ENCODE measurements at places on chromosomes 3 and 15.

GRCh38 chr15:59222906-59223550, 16.4 kb downstream of the LDHAL6B start:
- no peak for DNase-seq

DNA sequence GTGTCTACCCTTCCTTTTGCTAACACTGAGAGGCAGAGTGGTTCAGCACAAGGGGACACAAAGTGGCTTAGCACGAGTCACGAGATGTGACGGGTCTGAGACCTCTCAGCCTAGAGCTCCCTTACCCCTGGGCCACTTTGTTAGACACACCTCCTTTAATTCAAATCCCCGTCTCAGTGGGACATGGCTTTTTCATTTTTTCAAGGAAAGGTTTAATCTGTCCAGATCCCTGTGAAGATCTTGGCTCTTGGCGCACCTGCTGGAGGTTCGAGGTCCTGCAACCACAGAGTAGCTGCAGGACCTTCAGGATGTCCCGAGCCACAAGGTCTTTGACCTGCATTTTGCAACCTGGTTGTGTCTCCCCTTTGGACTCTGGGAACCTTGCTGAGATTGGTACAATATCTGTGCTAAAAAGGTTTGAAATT, 52.0 kb downstream of the LPP start:
- DNase-seq = no peak

DNA sequence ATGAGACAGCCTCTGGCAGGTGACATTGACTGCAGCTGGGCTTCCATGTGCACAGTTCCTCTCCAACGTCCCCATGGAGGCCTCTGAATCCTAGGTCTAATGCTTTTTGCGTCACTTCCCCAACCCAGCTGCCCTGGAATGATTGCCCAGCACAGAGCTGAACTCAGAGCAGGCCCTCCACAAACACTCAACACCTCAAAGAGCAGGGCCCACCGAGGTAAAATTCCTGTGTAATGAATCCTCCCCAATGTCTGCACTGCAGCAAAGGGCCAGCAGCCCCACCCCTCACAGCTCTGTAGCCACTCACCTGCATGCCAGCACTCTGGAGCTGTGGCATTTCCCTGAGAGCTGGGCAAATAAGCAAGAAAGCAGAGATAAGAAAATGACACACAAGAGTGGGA, 42.6 kb upstream of the DUSP7 start:
- DNase-seq = no peak

DNA sequence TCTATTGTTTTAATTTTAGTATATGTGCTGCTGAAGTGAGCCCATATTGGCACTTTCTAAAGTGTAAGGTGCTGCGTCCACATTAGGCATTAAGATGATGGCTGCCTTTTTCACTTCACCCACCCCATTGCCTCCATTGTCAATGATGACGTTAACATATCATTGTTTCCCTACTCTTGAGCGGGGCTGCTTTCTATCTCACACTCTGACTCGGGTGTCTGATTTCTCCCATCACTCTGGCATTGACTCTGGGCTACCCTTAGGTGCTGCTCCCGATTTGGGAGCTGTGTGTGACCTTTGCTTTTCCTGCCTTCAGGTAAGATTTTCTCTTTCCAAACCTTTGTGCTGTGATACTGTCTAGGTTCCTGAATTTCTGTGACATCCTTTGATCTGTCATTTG, 28.8 kb downstream of the CGNL1 start:
- DNase-seq = no peak

- DNase-seq = no peak
Observed at GRCh38 chr3:102078854-102079808, 229.8 kb downstream of the NFKBIZ start.

- DNase-seq = no peak
Observed at GRCh38 chr3:169940470-169941181, 26.0 kb upstream of the SEC62 start.

- DNase-seq = no peak
Observed at GRCh38 chr3:122232485-122232884, 49.0 kb downstream of the CASR start.

- DNase-seq = no peak
Observed at GRCh38 chr15:63465104-63465503, 39.3 kb upstream of the USP3 start.

DNA sequence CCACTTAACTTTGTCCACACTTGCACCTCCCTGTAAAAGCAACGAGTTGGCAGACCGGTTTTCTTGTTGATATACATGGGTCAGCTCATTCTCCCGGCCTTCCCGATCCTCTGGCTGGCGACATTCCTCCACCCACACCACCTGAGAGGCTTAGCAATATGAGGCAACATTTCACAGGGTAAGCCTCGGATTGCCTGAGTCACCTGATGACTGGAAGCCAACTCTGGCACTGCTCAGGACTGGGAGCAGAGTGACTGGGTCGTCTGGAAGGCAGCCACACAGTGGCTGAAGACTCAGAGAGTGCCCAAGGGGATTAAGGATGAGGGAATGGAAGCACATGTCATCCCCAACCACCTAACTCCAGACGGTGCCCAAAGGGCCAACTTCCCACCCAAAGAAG, 9.8 kb downstream of the HOMER2 start:
- DNase-seq = no peak

- DNase-seq = no peak
Observed at GRCh38 chr3:187369089-187369447, 883 bp downstream of the RTP4 start.

GRCh38 chr3:185824051-185825005, 514 bp downstream of the IGF2BP2 start:
- DNase-seq = no peak

DNA sequence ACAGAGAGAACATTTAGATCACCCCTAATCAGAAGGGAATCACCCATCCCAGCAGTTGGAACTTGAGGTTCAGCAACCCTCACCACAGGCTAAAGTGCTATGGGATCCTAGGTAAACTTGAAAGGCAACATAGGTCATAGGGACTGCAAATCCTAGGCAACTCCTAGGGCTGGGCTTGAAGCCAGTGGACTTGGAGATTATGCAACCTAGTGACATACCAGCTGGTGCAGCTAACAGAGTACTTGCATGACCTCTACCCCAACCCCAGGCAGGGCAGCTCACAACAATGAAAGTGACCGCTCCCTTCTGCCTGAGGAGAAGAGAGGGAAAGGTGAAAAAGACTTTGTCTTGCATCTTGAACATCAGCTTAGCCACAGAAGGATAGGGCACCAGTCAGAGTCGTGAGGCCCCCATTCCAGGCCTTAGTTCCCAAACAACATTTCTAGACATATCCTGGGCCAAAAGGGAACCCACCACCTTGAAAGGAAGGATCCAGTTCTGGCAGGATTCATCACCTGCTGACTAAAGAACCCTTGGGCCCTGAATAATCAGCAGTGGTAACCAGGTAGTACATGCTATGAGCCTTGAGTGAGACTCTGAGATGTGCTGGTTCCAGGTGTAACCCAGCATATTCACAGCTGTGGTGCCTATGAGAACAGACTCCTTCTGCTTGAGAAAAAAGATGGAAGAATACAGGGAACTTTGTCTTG, 37.6 kb upstream of the FBN1 start:
- no peak for DNase-seq

DNA sequence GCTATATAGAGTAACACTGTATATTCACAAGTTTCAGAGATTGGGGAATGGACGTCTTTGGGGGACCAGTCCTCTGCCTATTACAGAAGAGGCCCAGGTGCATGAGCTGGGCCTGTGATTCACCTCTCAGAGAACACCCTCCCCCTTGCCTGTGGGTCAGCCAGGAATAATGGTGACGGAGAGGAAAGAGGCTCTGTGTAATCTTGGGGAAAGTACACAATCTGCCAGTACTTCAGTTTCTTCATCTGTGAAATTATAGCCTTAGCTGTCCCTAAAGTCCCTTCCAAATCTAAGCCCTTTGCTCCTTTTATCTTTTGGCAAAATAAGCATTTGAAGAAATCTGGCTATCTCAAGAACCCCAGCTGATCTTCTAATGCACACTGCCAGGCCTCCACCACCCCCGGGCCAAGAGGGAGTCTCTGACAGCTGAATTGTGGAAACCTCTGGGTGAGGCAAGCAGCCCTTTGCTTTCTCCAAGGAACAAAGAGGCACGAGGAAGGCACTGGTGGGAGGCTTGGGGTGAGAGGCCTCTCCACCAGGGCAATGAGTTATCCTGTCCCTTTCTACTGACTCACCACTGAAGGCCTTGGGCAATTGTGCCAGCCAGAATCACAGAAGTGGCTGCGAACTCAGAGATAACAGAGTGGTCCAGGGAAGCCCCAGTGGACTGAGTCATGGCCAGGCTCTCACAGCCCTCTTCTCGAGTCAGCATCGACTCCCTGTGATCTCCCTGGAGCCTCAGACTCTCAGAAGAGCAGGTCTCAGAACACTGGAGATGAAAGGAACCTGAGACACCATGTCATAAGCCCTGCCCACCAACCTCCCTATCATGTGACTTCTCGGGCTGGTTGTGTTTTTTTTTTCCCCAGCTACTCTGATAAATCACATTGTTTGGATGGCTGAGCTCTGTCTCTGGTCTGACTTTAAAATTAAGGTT, 31.8 kb downstream of the CCNL1 start:
- no peak for DNase-seq

DNA sequence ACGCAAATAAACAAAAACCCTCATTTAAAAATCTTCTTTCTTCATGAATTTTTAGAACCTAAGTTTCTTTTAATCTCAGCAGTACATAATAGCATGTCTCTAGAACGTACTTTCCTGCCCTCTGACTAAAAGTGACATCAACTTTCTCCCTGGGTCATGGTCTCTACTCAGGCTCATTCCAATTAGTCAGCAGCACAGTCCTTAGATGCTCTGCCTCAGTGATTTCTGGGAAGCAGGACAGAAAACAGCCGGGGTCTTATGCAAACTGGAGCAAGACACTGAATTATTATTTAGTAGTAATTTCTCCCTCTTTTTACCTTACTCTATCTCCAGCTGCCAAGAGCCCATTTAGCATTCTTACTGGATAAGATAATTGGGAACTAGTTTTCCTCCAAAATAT, 365.2 kb downstream of the TUSC7 start:
- DNase-seq = no peak

DNA sequence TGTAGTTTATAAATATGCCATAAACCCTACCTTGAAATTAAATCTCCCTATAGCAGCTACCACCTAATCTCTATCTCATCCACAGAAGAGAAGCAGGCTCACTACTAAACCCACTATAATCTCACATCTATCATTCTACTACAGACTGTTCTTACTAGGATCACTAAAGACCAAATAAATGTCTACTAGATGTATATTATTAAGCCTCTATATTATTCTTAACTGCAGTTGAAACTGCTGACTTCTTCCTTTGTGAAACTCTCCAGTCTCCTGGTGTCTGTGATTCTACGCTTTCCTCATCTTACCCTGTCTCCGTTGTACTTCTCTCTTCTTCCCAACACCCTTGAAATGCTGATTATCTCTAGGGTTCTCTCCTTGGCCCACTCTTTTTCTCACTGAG, 1154.0 kb downstream of the IGSF11 start:
- DNase-seq = no peak

GRCh38 chr15:67281714-67282113, 27.1 kb downstream of the IQCH start:
- DNase-seq = no peak

- no peak for DNase-seq
Observed at GRCh38 chr3:17752876-17753631, 10.6 kb upstream of the TBC1D5 start.

DNA sequence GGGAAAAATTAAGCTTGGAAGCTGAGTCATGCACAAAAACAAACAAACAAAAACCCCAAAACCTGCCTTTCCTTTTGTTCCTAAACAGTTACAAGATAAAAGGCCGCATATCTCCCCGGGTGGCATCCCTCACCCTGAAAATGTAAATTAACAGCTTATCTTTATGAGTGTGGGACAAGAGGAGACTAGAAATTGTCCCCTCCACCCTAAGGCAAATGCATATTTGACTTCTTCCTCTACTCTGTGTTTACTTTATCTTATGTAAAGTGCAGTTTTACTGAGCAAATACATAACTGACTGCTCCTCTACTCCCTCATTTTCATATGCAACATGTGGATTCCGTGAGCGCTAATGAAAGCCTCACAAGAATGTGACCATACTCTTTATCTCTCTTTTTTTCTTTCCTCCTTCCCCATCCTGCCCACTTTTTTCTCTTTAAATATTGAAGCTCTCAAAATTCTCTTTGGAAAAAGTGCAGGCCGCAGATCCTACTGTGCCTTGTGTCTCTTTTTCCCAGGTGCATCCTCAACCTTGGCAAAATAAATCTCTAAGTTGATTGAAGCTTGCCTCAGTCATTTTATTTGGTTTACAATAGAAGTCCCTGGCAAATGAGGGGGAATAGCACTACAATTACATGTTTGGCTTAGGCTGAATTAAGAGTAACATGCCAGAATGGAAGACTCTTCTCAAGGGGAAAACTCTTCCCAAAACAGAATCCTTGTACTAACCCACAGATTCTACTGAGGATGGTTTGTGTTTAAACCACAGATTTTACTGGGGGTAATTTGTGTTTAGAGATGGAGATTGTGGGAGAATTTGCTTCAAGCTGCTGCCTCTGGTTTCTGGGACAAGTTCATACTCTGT, 72.7 kb upstream of the WDR72 start:
- DNase-seq = no peak

GRCh38 chr15:74609938-74610301, 5.7 kb upstream of the CLK3 start:
- no peak for DNase-seq

DNA sequence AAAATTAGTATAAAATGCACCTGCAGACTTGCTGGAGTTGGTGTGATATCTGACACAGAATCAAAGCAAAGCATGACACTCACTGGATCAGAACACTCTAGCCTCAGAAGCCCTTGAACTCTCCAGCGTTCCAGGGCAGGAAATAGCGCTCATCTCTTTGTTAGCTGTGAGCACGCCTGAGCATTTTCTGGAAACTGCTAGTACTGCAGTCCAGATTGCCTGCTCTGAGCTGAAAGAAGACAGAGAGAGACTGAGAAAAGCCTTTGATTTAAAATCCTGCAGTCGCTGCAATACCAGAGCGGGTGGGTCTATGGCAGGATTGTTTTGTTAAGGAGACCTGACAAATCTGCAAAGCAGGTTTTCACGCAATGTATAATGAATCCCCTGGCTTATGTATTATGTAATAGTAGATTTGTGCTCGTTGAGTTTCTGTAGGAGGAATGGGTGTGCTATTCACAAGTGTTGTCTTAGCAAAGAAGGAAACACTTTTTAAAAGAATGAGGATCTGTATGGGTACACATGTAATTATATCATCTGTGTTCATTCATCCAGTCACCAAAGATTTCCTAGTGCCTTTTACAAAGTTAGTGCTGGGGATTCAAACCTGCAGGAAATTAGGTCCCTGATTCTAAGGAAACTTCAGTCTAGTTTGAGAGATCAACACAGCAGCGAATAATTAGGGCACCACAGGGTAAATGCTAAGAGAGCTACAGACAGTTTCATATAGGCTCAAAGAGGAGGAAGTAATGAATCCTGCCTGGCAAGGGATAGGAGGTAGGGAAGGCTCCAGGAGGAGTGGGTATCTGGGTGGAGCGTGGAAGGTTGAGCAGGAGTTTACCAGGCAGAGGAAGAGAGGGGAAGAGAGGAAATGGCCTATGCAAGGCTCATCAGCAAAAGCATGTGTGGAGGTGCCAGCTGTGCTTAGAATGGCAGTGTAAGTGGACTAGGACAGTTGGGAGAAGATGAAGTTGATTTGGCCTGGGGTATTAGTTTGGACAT, 26.1 kb upstream of the MGLL start:
- DNase-seq = no peak

Data from NCI-H1436 treated with DMSO at 0.1 percent for 48 hours (cell line).